ENCODE measurements at places on chromosomes 6 and 20. TPM values are rescaled to one million over a fixed set of nuclear protein-coding genes. Genes with fewer than 3 reads are reported as not detected.

Gene PPP1R3G
- 0.41 TPM for total RNA-seq

Gene ADGRF5
- total RNA-seq, result 238 TPM

Gene ECT2L
- total RNA-seq, result 3.9 TPM

Gene PHF3
- 65.4 TPM for total RNA-seq

Gene HMGN4
- total RNA-seq, result 42.9 TPM

Gene SCP2D1
- total RNA-seq, result not detected

Gene THEMIS
- 1.8 TPM for total RNA-seq

DNA sequence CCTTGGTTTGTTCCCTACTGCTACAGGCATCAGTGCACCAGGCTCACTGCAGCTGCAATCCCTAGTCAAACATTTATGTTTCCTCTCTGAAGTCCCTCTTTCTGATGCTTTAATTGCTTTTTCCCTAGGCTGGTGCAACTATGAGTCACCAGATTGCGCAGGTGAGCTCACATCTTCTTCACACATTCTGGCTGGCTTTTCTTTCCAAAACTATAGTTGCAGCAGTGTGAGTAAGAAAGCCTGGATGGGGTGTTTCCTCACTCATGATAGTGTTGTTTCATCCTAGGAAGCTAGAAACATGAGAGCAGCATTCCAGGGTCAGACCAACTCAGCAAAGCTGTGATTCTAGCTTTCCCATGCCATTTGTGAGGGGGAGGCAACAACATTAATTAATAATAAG lies 296.4 kb downstream of the PAX1 start:
- DNase-seq, result no peak

GRCh38 chr6:118992186-118992795 lies 57.3 kb upstream of the MCM9 start:
- no peak for DNase-seq

GRCh38 chr20:48832405-48832730 lies 4.6 kb upstream of the PREX1 start:
- no peak for DNase-seq

DNA sequence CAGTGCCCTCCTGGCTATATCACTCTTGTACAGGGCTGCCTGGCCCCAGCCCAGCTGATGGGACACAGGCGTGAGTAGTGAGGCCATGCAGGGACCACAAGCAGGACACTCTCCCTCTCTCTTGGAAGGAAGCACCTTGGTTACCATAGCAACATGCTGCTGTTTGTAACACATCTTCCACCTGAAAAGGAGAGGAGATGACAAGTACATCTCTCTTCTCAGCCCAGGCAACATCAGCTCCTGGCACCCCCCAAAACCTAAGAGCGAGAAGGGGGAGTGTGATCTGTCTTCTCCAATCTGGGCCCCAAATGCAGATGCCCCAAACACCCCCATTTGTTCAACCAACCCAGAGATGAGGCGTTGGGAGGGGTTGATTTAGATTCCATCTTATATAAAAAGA lies 49.9 kb downstream of the KCNB1 start:
- DNase-seq, result no peak
